ENCODE measurements at places on chromosomes 2 and 18.

- no peak for DNase-seq
Measured at GRCh38 chr2:171146071-171146470, 14.6 kb downstream of the TLK1 start.

DNA sequence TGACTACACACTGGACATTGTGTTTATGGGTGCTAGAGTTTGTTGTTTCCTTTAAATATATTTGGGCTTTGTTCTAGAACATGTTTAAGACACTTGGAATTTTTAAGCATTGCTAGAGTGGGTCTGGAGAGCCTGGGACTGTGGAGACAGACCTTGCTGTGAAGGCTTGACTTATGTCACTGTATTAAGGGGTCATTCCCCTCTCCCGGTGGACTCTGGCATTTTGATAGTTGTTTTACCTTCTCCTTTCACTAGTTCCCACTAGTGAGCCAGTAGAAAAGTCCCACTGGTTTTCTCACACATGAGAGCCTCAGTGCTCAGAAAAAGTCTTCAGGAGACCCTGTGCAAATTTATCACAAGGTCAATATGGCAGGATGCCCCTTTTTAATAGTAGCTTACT lies 18.6 kb downstream of the ADNP2 start:
- DNase-seq, result no peak

GRCh38 chr18:57806978-57807285 lies 3.8 kb upstream of the ATP8B1 start:
- peak; percentile 37 for DNase-seq

DNA sequence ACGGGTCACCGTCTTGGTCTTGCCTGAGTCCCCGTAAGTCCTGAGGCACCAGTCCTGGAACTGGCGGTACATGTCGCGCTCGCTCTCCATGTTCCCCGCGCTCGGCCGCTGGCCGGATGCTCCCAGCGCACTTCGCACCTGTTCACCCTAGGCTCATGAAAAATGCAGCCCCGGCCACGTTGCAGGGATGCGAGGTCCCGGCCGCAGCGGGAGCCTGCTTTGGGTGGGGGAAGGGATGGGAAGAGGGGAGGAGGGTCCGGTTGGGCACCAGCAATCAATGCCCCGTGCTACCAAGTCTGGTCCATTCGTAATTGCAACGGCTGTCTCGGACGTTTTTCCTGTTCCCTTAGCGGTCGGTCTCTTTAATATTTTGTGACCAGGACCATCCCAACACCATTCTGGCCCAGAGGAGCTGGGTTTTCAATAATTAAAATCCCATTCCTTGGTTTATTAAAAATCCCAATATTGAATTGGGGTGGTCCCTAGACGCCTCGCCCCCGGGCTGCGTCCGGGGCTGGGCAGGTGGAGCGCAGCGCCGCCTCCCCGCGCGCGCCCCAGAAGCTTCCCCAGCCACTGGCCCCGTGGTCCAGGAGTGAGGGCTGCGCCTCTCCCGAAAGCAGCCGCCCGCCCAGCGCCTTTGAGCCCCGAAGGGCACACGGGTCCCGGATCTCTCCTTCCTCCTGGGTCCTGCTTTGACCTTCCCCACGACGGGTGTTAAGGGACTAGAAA lies 1.4 kb downstream of the NOL4 start:
- no peak for DNase-seq

DNA sequence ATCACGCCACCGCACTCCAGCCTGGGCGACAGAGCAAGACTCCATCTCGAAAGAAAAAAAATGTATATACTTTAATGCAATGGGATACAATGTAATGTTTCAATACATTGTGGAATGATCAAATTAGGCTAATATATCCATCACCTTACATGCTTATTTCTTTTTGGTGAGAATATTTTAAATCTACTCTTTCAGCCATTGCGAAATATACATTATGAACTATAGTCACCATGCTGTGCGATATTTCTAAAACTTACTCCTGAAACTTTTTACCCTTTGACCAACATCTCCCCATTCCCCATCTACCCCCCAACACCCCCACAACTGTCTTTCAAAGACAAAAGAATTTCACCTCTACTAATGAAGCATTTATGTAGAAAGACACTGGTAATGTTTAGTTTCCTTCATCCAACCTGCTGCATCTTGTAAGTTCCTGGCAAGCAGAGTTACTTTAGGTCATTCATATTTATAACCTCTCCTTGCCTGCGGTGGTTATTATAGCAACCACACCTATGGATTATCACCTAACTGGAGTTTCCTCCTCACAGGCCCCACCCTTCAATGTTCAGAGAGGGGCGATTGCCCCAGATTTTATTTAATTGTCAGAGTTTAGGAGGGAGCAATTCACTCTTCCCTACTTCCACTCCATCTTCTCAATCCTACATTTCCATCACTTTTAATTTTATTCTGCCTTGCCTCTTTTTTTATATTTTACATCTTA lies 1.2 kb upstream of the ME2 start:
- no peak for DNase-seq

DNA sequence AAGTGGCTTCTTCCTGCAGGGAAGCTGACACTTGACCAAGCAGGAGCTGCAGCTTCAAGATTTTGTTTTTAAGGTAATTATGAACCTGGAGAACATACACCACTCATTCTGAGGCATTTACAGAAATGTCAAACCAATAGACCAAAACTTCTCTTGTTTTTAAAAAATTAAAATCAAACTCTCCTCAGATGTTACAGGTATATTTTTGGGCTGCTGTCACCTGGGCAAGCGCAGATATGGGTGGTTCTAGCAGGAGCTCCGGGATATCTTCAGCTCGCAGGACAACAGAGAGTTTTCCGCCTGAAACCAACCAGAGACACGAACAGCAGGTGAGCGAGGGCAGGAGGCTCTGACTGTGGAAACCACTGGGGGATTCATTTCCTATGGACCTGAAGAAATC lies 4.1 kb downstream of the LCT start:
- no peak for DNase-seq

GRCh38 chr2:41954304-41955291 lies 93.2 kb upstream of the PKDCC start:
- DNase-seq, result no peak

DNA sequence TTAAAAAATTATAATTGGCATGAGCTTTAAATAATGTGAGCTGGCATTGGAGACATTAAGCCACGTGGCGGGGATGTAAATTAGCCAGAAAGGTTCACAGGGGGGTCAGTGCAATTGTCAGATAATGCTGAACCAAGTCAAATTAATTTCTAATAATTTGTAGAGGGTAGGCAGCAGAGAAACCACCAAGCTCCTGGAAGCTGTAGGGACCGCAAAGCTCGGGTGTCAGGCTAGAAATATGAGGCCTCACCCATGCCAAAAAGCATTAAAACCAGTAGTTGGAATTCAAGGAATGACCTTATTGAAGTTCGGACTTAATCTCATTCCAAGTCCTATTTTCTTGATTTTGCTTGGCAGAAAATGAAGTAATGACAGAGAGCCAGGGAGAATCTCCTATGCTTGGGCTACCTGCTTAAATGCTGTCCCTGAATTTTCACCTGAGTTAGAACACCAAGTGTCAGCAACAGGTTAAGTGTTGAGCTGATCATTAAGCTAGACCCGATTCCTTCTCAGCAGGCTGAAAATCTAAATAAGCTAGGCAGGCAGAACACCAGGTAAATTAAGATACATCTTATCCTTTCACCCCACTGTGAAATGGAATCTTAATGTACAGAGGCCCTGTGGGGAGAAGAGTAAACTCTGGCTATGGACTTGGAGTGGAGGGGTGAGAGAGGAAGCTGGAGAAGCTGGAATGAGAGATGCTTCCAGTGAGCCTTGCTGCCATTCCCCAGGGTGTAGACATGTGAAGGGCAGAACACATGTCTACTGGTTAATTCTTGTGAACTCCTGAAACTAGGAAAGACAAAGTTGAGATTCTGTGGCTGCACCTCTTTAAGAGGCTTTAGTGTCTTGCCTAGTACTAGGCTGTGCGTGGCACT lies 520.0 kb downstream of the SLC4A3 start:
- DNase-seq, result no peak

- no peak for DNase-seq
Measured at GRCh38 chr2:9251154-9252001, 44.8 kb downstream of the ASAP2 start.

DNA sequence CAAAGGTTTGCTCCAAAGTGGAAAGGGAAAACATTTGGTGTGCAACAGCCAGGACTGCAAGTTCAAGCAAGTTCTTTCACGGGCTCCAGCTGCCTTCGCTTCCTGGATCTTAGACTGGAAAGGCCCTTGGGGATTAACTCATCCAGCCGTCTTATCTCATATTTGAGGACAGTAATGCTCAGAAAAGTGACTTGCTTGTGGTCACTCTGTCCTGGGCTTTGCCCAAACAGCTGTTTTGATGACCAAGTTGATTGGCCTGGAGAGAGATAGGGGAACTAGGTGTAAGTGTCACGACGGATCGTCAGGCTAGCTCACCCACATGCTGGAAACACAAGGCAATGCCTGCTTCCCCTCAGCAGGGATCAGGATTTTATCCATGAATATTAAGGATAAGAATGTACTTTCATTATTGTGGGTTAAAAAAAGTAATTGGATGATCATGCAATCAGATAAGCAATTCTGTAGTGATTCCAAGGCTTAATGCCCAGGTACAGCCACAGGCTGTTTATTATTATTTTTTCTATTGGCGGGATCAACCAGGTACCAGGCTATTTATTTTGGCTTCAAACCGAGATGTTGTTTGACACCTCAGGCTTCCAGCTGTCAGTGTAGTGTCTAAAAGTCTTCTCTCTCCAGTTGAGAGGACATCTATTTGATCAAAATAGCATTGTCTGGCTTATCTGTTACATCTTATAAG lies 162.5 kb upstream of the EPAS1 start:
- DNase-seq, result no peak

- no peak for DNase-seq
Measured at GRCh38 chr2:130728007-130728454, 839 bp upstream of the GPR148 start.
